BJ (cell line): ENCODE measurements at places on chromosomes 11 and 22. TPM values are rescaled to one million over a fixed set of nuclear protein-coding genes. Genes with fewer than 3 reads are reported as not detected.

- DNase-seq = no peak
These were observed 16.1 kb downstream of the ACO2 start for GRCh38 chr22:41485033-41485432.

DNA sequence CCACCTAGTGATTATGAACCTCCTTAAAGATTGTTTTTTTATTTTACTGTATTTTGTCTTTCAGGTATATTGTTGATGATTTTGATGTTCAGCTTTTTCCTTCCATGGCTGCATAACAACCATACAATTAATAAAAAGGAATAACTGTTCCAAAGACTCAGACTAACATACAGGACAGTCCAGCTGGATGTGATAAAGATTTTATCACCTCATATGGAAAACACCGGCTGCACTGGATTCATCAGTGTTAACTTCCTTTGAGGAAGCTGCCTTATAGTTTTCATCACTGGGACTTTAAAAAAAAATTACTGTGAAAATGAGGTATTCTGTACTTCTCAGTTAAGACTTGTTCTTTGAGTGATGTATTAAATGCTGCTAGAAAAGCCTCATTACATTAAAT is 19.5 kb downstream of the AQP11 start:
- no peak for DNase-seq

GRCh38 chr11:102268083-102268984 is 49.0 kb upstream of the BIRC3 start:
- DNase-seq = no peak

- no peak for DNase-seq
These were observed at the start of gene KCNJ11 for GRCh38 chr11:17388609-17389210. TSS of gene KCNJ11 (minus strand) at chr11:17388659. CDS start at chr11:17388091, 568 bp downstream.

GRCh38 chr11:35650006-35650405 is 12.6 kb upstream of the TRIM44 start:
- no peak for DNase-seq

- DNase-seq = no peak
These were observed 2.3 kb upstream of the FOLR1 start for GRCh38 chr11:72189455-72190250.

GRCh38 chr11:96073536-96073935 is 149.6 kb upstream of the MTMR2 start:
- DNase-seq = no peak

GRCh38 chr11:130424613-130425140 is 3.7 kb downstream of the ADAMTS8 start:
- no peak for DNase-seq

GRCh38 chr22:41732096-41732772 is 32.9 kb downstream of the MEI1 start:
- no peak for DNase-seq

- DNase-seq = no peak
These were observed 4.1 kb downstream of the B3GAT1 start for GRCh38 chr11:134407923-134408322.

GRCh38 chr11:1771700-1772099 is 8.0 kb upstream of the CTSD start:
- peak; percentile 11 for DNase-seq

GRCh38 chr11:114972105-114972504 is 293.8 kb downstream of the NXPE2 start:
- no peak for DNase-seq

- DNase-seq = no peak
These were observed 116.3 kb downstream of the APIP start for GRCh38 chr11:34799848-34800247.

DNA sequence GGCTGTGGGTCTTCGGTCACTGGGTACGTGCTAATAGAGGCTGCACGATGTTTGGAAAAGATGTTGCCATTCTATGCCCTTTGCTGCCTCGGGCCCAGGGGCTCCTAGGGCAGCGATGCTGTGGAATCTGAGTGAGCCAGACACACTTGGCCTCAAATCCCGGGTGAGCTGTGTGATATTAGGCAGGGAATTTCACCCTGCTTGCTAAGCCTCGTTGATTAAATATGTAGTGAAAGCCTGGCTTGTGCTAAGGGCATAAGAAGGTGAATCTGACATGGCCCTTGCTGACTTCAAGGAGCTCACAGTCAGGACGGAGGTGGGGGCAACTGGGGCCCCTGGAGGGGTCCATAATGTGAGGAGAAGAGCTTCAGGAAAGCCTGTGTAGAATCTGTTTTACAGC is 5.4 kb upstream of the HMOX1 start:
- DNase-seq = no peak

DNA sequence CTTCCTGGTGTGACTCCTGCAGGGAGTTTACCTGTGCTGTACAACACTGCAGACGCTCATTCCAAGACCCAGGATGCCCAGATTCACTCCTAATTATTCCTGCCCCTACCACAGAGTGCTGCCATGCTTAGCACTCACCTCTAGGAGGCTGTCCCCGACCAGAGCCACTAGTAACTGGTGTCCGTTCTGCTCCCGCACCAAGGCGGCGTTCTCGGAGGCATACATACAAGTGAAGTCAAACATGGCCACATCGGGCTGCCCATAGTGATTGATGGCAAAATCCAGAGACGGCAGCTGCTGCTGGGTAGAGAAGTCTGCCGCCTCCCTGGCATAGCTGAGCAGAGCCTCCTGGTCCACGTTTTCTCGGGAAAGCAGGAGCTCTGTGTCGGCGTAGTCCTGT is 122.3 kb upstream of the BID start:
- DNase-seq = no peak

- no peak for DNase-seq
These were observed 603.9 kb upstream of the CADM1 start for GRCh38 chr11:116108161-116108560.

- no peak for DNase-seq
These were observed 1.2 kb downstream of the SCN4B start for GRCh38 chr11:118151431-118151830.

- no peak for DNase-seq
These were observed 55.8 kb downstream of the CD6 start for GRCh38 chr11:61027141-61027840.

The ADM gene
- 453 and 569 TPM in 2 replicates for polyA plus RNA-seq

The GGTLC2 gene
- polyA plus RNA-seq = not detected in 2 replicates

The SPON1 gene
- polyA plus RNA-seq = not detected in 2 replicates
